DMS53 (cell line): ENCODE measurements at places on chromosomes 11 and 22.
A peak's percentile ranks its signal among the peaks of the same experiment; 100 is the strongest.

DNA sequence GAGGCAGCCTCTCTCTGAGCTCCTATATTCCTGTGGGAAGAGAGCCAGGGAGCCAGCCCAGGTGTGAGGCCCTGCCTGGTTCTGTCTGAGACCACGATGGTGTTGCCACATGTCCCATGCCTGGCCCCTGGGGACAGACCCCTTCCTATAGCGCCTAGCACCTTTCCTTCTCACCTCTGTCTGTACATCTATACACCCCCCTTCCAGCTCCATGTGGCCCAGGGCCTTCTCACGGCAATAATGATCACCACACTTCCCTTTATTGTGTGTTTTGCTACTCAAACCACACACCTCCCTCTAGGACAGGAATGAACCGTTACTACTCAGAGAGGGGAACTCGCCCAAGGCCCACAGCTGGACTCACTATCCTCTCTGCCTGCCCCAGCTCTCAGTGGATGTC is 12.8 kb downstream of the CD82 start:
- DNase-seq, result no peak

- no peak for DNase-seq
Measured at GRCh38 chr11:39345834-39346442, 2113.5 kb downstream of the LRRC4C start.

GRCh38 chr11:70429428-70429705 is 31.0 kb downstream of the CTTN start:
- DNase-seq, result no peak

DNA sequence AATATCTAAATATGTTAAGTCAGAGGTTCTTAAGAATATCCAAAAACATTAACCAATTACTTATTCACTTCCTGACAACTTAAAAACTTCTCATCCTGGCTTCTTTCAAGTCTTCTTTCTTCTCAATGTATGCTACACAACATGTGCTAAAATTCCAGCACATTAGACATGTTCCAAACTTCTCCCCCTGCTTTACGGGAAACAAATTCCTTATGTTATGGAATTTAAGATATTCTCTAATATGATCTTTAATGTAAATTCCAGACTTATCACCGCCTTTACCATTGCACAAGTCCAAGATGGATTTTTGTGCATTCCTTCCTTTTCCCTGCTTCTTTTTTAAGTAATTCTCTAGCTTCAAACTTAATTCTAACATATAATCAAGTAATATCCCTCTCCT is 964.5 kb upstream of the CHORDC1 start:
- no peak for DNase-seq

DNA sequence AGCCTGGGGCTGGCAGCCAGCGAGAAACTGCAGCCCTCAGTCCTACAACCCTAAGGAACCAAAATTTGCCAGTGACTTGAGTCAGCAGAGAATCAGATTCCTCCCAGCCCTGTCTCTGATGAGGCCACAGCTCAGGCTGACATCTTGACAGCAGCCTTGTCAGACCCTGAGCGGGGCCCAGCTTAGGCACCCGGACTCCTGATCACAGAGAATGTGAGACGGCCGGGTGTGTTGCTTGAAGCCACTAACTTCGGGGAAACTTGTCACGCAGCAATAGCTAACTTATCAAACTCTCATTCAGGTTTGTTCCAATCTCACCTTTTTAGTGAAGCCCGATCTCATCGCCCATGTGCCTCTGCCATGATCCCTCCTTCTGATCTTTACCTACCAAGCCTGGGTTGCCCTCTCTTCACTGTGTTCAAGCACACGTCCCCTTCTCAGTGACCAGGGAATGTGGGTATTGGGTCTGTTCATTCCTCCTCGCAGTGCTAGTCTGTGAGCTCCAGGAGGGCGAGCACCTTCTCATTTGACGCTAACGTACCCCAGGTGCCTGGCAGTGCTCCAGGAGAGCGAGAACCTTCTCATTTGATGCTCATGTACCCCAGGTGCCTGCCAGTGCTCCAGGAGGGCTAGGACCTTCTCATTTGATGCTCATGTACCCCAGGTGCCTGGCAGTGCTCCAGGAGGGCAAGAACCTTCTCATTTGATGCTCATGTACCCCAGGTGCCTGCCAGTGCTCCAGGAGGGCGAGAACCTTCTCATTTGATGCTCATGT is 280.7 kb downstream of the BRD1 start:
- DNase-seq, result no peak

DNA sequence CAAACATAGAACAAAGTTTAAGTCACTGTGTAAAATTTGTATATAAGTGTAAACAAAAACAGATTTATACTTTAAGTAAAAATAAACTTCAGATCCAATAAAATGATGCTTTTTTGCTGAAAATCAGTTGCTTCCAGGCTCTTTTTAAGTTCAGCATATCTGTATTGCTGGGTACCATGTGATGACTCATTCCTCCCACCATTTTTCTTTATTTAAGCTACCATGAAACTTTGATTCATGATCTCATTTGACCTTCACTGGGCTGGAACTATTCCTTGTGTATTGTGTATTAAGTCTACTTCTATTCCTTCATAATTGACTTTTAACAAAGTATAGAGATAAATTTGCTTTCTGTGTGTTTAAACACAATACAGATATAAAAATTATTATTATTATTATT is 46.3 kb upstream of the RRM1 start:
- no peak for DNase-seq

GRCh38 chr11:84588131-84588829 is 1038.9 kb downstream of the DLG2 start:
- DNase-seq, result no peak

DNA sequence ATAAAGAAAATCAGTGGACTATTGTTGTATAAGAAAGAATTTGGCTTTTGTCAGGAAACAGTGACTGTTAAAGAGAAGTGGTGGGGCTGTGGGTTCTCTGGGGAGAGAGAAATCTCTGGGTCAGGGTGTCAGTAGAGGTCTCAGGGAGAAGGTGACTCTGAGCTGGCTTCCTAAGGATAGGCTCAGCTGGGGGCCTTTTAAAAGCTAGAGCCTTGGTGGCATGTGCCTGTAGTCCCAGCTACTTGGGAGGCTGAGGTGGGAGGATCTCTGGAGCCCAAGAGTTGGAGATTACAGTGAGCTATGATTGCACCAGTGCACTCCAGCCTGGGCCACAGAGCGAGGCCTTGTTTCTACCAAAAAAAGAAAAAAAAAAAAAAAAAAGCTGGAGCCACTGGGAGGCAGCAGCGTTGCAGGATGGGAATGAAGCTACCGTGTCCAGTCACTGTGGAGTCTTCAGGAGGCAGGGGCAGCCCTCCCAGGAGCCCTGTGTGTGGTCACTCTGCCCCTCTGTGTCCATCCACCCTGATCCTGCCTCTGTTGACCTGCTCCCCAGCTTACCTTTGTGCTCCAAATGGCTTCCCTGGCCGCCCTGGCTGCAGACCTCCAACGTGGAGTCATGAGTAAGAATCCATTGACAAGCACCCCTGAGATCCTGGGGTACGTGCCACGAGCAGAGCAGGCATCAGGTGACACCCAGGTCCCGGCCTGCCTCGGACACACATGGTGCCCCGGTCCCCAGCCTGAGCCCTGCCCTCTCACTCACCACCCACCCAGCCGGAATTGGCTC is 5.4 kb upstream of the MIF start:
- DNase-seq, result peak; percentile 15

GRCh38 chr11:2142762-2143202 is 3.6 kb upstream of the IGF2 start:
- no peak for DNase-seq

DNA sequence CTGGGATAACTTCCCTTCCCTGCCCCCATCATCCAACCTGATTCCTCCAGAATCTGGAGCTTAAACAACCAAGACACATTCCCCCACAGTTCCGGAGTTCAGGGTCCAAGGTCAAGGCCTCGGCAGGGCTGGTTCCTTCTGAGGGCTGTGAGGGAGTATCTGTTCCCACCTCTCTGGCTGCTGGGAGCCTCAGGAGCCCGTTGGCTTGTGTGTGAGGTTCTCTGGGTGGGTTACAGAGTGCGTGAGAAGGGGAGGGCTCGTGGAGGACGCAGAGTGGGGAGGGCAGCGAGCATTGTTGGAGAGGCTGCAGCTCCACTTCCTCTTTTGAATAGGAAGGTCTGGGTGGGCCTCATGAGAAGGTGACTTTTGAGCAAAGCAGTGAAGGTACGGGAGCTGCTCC is 8.5 kb downstream of the SERHL2 start:
- DNase-seq, result no peak

DNA sequence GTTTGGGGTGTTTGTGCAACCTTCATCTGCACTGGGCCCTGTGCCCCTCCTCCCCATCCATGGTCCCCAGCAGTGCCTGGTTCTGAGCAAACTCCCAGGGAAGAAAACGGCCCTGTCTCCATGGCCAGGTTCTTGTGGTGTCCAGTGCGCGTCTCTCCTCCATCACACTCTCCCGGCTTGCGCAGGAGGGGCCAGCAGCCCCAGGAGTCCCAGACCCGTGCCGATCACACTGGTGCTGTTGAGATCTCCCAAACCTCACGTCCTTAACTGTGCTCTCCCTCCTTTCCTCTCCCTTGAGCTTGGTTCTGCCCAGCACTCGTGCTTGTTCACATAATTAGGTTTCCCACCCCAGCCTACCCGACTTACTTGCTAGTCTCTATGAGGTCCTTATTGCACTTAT is 10.9 kb upstream of the GRK2 start:
- DNase-seq, result no peak

DNA sequence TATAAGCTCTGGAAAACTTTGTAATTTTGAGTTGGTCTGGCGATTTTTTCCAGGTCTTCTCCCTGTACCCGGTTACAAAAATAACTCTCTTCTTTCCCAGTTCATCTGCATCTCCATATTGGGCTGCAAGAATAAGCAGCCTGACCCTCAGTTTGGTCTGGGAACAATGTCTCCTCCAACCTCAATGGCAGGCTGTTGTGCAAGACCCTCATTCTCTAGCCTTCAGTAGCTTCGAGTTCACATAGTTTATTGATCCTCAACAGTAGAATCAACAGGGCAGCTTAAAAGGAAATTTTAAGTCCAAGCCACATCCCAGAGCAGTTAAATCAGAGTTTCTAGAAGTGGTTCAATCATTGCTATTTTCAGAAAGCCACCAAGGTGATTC is 35.3 kb downstream of the TMPRSS5 start:
- DNase-seq, result no peak

DNA sequence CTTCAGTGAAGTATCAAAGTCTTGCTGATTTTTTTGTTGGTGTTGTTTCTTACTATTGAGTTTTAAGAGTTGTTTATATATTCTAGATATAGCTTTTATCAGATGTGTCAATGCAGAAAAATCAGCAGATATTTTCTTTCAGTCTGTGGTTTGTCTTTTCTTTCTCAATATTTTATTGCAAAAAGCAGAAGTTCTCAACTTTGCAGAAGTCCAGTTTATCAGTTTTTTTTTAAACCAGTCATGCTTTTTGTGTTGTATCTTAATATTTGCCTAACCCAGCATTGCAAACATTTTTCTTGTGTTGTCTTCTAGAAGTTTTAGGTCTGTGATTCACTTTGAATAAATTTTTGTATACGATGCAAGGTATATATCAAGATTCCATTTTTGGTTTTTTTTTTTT is 7.0 kb downstream of the ASRGL1 start:
- no peak for DNase-seq

- no peak for DNase-seq
Measured at GRCh38 chr22:50264104-50264745, 2.7 kb upstream of the MAPK12 start.

GRCh38 chr11:76256448-76256847 is 50.1 kb upstream of the WNT11 start:
- no peak for DNase-seq

GRCh38 chr22:23121000-23121421 is 20.8 kb downstream of the RSPH14 start:
- DNase-seq, result no peak

DNA sequence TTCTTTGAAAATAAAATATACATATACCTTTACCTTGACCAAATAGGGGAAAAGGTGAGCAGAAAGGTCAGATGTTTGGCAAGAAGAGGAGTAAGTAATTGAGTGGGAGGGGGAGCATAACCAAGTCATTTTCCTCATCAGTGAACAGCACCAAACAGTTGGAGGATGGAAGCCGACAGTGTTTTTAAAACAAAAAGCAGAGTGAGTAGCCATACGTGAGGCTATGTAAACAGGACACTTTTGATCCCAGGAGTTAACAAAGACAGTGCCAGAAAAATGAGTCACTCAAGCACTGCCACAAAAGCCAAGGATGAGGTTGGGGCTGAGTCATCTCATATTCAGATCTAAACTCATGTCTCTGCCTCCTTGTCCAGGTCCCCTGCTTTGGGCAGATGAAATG is 734.7 kb downstream of the KCNA4 start:
- DNase-seq, result peak; percentile 88

DNA sequence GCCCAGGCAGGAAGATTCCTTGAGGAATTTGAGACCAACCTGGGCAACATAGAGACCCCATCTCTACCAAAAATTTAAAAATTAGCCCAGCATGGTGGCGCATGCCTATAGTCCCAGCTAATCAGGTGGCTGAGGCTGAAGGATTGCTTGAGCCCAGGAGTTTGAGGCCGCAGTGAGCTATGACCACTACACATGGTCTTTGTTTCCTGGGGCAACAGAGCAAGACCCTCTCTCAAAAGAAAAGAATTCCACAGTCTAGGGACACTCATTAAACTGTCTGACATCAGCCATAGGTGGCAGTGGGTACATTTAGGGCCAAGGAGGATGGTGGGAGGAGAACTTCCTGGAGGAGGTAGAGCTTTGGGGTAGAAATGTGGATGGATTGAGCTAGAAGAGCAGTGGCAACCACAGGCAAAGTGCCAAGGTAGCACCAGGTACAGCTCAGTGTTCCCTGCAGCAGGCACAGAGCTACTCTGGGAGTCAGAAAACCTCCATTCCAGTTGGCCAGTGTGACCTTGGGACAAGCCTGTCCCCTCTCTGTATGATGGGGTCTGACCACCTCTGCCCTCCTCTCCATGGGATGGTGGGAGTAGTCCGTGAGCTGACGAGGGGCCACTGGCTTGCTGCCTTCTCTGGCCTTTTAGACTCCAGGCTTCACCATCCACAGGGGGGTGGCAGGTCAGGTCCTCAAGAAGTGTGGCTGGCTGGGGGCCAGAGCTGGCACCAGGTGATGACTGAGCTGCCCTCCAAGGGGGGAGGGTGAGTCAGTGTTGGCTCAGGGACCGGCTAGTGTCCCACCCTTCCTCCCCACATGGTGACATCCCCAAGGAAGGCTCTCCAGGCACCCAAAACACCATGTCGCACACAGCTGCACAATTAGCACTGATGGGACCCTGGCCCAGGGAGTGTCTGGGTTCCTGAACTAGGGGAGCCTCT is 3.7 kb upstream of the CLCF1 start:
- DNase-seq, result peak; percentile 48

GRCh38 chr11:10376061-10376460 is 71.2 kb downstream of the ADM start:
- no peak for DNase-seq

- DNase-seq, result no peak
Measured at GRCh38 chr11:66313321-66314185, 3.3 kb downstream of the CD248 start.

DNA sequence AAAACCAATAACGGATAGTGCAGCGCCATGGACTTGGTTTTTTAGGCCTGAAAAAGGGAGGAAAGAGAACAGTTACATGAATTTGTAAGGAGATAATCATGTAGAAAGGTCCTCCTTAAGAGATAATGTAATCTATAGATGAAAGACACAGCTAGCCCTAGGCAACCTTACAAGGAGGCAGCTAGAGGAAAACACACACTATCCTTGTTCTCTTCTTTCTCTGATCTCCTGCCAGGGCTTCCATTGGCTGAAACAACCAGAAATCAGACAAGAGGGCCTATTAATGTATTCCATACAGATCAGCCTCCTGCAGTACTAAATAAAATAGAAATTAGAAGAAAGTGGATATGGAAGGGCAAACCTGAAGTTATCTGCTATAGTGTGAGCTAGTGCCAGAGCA is 53.0 kb downstream of the KCNA4 start:
- DNase-seq, result no peak
